Inflammatory macrophage treated with lipopolysaccharide for 1 hour (primary cell): ENCODE measurements at places on chromosomes 6 and 20.

DNA sequence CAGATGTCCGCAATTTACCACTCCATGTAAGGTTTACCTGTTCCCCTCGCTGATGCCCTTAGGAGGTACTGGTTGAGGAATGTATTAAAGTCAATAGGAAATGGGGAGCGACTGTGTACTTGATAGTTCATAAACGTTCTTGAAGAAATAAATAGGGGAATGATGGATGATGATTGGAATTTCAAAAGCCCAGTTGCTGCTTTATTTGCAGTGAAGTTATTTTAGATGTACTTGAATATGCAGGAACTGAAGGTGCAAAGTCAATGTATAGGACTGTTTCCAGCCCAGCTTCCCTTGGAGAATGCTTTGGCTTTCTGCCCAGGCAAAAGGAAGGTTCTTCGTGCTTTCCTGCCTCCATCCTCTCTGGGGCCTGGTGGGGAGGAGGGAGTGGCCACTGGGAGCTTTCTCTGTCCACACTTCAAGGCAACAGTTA lies 19.8 kb downstream of the ADGRF5 start:
- no peak for DNase-seq

DNA sequence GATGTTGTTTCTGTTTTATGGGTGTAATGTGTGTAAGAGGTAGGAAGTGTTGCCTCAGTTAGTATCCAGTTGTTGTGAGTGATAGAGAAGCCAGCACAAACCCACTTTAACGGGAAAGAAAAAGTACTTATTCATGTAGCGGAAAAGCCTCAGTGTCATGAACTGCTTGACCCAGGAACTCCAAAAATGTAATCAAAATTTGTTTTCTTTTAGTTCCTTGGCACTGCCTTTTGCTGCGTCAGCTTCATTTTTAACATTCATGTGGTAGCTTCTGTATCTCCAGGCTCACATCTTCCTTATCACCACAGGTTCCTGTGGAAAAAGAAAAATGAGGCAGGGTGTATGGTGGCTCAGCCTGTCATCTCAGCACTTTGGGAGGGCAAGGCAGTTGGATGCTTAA lies 46.4 kb upstream of the CCDC28A start:
- no peak for DNase-seq

DNA sequence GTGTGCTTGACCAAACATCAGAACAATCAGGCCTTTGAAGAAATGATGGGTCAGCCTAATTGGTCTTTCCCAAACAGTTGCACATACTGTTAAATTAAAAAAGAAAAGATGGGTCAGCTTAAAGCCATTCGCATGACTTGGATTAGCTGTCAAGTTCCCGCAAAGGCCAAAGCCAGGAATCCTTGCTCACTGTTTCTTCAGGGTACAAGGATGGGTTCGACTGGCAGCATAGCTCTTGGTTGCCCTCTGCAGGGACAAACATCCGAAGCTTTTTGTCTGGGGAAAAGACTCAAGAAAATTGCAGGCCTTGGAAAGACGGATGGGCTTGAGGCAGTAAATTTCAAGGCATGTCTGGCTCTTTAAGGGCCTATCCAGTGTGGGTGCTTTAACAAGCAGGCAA lies 168.0 kb downstream of the HDGFL1 start:
- no peak for DNase-seq

DNA sequence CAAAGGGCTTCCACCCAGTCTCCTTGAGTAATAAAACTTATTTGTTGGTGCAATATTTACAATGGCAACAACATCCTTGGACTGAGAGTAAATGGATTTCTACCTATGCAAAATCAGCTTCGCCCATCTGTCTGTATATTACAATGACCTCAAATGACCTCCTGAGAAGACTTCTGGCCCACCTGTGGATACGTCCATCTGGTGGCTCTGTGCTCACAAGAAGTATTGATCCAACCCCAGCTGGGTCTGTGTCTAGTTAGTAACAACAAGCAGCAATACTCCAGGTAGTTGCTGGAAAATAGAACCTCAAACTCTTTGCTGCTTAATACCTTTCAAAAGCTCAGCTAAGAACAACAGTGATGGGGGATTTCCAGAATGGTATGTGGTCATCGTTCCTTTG lies 34.7 kb upstream of the GSTA4 start:
- DNase-seq = no peak

GRCh38 chr6:21431526-21431925 lies 162.0 kb upstream of the SOX4 start:
- DNase-seq = peak; percentile 21
